Esophagus squamous epithelium (tissue), 5 donors: ENCODE measurements at places on chromosomes 7 and 10.

DNA sequence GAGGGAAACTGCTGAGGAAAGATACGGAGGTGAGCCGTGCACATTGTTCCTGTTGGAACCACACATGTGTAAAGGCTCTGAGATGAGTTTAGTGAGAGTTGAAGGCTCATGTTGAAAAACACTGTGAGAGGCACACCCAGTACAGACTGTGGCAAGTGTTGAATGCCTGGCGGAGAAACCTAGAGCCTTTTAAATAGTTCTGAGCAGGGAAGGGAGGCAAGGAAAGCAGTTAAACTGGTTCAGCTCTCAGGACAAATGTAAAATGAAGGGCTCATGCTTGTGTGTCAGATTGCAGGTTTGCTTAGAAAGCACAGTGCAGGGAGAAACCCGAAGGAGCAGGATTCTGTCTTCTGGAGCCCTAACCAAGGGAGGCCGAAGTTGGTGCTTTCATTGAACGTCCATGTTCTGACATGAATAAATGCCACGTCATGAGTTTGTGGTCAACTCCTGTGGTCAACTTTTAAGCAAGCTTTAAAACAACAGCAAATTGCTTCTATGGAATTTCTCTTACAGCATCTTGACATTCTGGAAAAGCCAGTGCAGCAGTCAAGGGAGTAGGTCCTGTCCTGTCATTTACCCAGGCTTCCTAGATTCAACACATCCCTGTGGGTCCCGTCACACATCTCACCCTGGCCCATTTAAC, 650.9 kb upstream of the GALNT17 start:
- no peaks in the 10 kb centered on the region for H3K27me3 ChIP-seq
- no peaks in the 10 kb centered on the region for H3K36me3 ChIP-seq
- H3K27ac ChIP-seq: peak overlapping the region; percentile 22
- no peak overlapping the region for H3K4me3 ChIP-seq

- H3K36me3 ChIP-seq: no peaks in the 10 kb centered on the region
- H3K27me3 ChIP-seq: no peaks in the 10 kb centered on the region
- peak overlapping the region; percentile 86 for H3K27ac ChIP-seq
- no peak overlapping the region for H3K4me3 ChIP-seq
- no peak for DNase-seq
- peaks cover 40% of the 10 kb centered on the region for H3K4me1 ChIP-seq
Measured at GRCh38 chr7:140542228-140542603, 62.9 kb upstream of the MKRN1 start.

GRCh38 chr10:110421512-110422138, 76.1 kb upstream of the DUSP5 start:
- H3K36me3 ChIP-seq: no peaks in the 10 kb centered on the region
- no peak for DNase-seq
- H3K27me3 ChIP-seq: no peaks in the 10 kb centered on the region
- no peak overlapping the region for H3K27ac ChIP-seq

GRCh38 chr7:91660734-91661356, 219.7 kb downstream of the MTERF1 start:
- no peak overlapping the region for H3K4me3 ChIP-seq
- H3K4me1 ChIP-seq: peaks cover 3% of the 10 kb centered on the region

DNA sequence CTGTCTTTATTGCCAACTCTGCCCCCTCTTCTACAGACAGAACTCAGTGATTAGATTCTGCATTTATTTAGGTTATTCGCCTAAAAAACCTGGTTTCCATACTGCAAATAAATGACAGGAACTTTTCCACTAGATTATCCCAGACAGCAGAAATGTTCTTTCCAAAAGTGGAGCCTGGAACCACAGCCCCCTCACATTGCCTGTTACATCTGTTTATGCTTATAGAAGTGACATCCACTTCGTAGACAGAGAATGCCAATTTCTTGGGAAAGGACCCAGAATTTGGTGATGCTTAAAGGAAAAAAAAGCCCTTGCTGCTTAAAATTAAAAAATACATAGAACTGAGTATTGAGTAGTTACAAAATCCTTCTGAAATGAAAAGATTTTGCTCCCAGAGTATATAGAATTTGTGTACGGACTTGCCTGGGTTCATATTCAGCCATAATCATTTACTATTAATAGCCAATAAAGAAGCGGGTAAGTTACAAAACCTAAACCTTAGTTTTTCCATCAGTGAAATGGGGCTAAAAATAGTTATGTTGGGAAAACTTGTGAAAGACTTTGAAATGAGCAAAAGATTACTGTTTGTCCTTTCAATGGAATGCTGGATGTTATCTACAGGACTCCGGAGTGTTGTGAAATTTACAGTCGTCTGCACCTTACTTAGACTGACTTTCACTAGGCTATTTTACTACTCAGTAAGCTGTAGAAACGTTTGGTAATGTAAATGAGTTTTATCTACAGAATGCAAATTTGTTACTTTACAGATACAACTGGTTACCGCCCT, 1.1 kb upstream of the PPP1R9A start:
- peaks cover 9% of the 10 kb centered on the region for H3K4me1 ChIP-seq
- H3K4me3 ChIP-seq: no peak overlapping the region
- H3K27me3 ChIP-seq: no peaks in the 10 kb centered on the region
- DNase-seq: no peak
- no peaks in the 10 kb centered on the region for H3K36me3 ChIP-seq
- no peak overlapping the region for H3K27ac ChIP-seq

GRCh38 chr10:51246156-51246555, 171.9 kb downstream of the PRKG1 start:
- DNase-seq: no peak
- no peak overlapping the region for H3K4me3 ChIP-seq
- peaks cover 11% of the 10 kb centered on the region for H3K4me1 ChIP-seq
- H3K36me3 ChIP-seq: no peaks in the 10 kb centered on the region
- no peak overlapping the region for H3K27ac ChIP-seq

DNA sequence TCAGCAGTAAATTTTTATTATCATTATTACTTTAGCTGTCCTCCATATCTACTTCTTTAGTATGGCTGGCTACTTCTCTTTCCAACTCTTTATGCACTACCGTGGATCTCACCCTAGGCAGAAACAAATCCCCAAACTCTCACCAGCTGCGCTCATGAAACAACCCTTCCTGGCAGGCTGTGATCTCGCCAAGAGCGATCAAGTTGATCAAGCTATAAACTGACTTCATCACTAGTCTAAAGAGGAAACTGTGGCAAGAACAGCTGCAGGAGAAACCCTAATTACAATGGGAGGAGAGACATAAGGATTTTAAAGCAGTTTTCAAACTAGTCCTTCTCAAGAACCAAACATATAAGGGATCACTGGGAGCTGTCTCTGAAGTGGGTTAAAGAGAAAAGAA, 160.5 kb upstream of the PRSS58 start:
- no peak overlapping the region for H3K27ac ChIP-seq
- no peak for DNase-seq
- H3K36me3 ChIP-seq: no peaks in the 10 kb centered on the region
- H3K27me3 ChIP-seq: no peaks in the 10 kb centered on the region
- H3K4me1 ChIP-seq: no peaks in the 10 kb centered on the region

GRCh38 chr7:155993420-155994278, 181.4 kb upstream of the SHH start:
- H3K36me3 ChIP-seq: no peaks in the 10 kb centered on the region
- no peaks in the 10 kb centered on the region for H3K27me3 ChIP-seq
- H3K4me3 ChIP-seq: no peak overlapping the region
- DNase-seq: no peak
- H3K27ac ChIP-seq: no peak overlapping the region

GRCh38 chr7:103811290-103811689, 178.2 kb downstream of the RELN start:
- H3K27me3 ChIP-seq: no peaks in the 10 kb centered on the region
- no peaks in the 10 kb centered on the region for H3K4me1 ChIP-seq
- no peaks in the 10 kb centered on the region for H3K36me3 ChIP-seq
- H3K4me3 ChIP-seq: no peak overlapping the region

DNA sequence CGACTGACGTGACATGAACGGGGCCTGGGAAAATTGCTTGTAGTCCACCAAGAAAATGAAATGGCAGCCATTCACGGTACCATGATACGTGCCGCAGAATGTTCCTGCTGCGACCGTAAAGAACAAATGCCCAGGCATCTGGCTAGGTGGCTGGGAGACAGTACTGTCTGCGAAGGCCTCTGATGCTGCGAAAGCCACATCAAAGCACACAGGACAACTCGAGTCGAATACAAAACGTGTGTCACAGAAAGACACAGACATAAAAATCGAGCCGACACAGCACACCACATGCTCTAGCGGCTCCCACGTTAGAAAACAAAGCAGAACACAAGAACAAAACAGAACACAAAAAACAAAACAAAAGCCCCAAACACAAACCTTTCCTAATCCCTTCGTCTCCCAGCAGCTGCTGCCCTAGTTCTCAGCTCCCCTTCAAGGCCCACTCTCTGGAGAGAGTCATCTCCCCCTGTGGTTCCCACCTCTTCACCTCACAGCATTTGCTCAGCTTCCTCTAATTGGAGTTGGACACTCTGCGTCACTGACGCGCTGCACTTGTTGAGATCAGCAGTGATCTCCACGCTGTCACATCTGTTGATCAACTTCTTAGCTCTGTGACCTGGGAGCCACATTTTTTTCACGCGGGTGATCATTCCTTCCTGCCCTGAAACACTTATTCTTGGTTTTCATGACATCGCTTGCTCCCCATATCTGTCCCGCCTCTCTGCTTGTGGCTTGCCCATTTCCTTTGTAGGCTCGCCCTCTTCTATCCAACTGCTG, 112.2 kb downstream of the CLEC2L start:
- no peak overlapping the region for H3K4me3 ChIP-seq
- H3K27me3 ChIP-seq: no peaks in the 10 kb centered on the region
- peaks cover 5% of the 10 kb centered on the region for H3K36me3 ChIP-seq
- no peak overlapping the region for H3K27ac ChIP-seq
- H3K4me1 ChIP-seq: no peaks in the 10 kb centered on the region

GRCh38 chr7:603152-603951, 83.7 kb upstream of the PDGFA start:
- H3K27me3 ChIP-seq: no peaks in the 10 kb centered on the region
- peaks cover 11% of the 10 kb centered on the region for H3K36me3 ChIP-seq
- H3K27ac ChIP-seq: peak overlapping the region; percentile 90
- H3K4me1 ChIP-seq: peaks cover 21% of the 10 kb centered on the region
- no peak for DNase-seq
- no peak overlapping the region for H3K4me3 ChIP-seq

- no peak for DNase-seq
- peaks cover 11% of the 10 kb centered on the region for H3K4me1 ChIP-seq
- H3K27ac ChIP-seq: no peak overlapping the region
Measured at GRCh38 chr7:1442355-1443124, 16.7 kb downstream of the MICALL2 start.

- DNase-seq: no peak
- H3K27ac ChIP-seq: no peak overlapping the region
- H3K36me3 ChIP-seq: peaks cover 78% of the 10 kb centered on the region
- H3K27me3 ChIP-seq: no peaks in the 10 kb centered on the region
Measured at GRCh38 chr7:151133266-151133985, 34.1 kb downstream of the GBX1 start.

DNA sequence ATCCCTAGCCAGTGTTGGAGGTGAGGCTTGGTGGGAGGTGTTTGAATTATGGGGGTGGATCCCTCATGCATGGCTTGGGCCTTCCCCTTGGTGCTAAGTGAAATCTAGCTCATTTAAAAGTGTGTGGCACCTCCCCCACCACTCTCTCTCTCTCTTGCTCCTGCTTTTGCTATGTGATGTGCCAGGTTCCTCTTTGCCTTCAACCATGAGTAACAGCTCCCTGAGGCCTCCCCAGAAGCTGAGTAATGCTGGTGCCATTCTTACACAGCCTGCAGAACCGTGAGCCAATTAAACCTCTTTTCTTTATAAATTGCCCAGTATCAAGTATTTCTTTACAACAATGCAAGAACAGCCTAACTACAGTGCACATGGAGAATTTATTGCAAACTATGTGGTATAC, 188.8 kb upstream of the POT1 start:
- H3K27me3 ChIP-seq: no peaks in the 10 kb centered on the region
- no peak overlapping the region for H3K27ac ChIP-seq
- no peaks in the 10 kb centered on the region for H3K4me1 ChIP-seq
- no peak overlapping the region for H3K4me3 ChIP-seq
- DNase-seq: no peak
- no peaks in the 10 kb centered on the region for H3K36me3 ChIP-seq

DNA sequence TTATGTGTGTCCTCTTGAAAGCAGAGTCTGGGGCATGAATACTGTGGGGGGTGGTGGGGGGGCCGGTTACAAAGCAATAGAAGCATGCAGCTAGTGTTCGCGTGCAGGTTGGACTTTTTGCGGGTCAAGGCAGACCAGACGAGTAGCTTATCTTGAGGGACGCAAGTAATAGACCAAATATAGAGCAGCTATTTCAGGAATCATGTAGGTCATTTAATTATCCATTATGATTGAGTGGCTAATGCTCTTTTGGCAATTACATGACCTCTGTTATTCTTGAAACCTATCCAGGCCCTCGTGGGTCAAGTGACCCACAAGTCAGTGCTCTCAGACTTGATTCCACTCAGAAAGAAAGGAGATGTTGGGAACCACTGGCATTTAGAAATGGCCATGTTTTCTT, 93.0 kb downstream of the BTRC start:
- no peak overlapping the region for H3K27ac ChIP-seq
- no peaks in the 10 kb centered on the region for H3K36me3 ChIP-seq
- H3K4me3 ChIP-seq: no peak overlapping the region

DNA sequence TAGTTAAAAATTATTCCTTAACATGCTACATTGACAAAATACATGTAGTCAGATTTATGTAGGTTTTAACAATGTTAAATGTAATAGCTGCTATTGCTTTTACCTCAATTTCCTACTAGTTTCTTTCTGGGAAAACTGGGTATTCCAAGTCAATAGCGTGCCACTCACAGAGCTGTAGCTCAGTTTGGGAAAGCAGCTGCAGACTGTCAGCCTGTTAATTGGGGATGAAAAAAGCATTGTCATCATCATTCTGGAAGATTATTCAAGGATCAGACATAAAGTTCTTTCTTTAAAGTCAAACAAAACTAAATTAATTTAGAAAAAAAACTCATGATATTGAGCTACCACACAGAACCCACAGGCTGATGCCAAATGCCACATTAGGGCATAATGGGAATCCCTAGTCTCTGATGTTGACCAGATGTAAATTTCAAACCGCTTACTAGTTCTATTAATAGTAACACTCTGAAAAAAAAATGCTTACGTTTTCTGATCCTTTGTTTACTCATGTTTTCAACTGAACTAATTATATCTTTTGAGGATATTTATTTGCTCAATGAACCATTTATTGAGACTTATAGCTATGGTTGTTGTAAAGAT, 19.6 kb upstream of the AGMO start:
- no peaks in the 10 kb centered on the region for H3K27me3 ChIP-seq
- no peaks in the 10 kb centered on the region for H3K36me3 ChIP-seq
- H3K4me1 ChIP-seq: no peaks in the 10 kb centered on the region

DNA sequence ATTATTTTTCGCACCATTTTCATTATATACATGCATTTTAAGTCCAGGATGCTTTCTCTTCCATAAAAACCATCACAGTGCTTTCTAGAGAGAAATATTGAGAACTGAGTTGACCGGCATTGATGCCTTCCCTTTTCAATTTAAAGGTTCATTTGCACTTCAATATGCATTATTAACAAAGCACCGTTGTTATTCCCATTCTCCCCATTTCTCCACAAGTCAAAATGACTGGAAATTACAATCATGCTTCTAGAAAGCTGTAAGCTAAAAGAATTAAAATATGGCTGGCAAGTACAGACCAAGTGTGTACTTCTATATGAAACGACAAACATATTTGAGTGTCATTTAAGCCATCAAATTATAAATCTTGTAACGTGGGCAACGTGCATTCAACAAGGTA, 219.5 kb downstream of the FANK1 start:
- no peak for DNase-seq
- H3K27ac ChIP-seq: no peak overlapping the region
- H3K36me3 ChIP-seq: no peaks in the 10 kb centered on the region
- no peak overlapping the region for H3K4me3 ChIP-seq

- no peak overlapping the region for H3K4me3 ChIP-seq
- no peak overlapping the region for H3K27ac ChIP-seq
- no peaks in the 10 kb centered on the region for H3K4me1 ChIP-seq
- no peaks in the 10 kb centered on the region for H3K36me3 ChIP-seq
- DNase-seq: no peak
Measured at GRCh38 chr10:52198540-52198939, 115.5 kb upstream of the DKK1 start.
